Stimulated activated CD4-positive, alpha-beta T cell treated with anti-CD3 and anti-CD28 coated beads, Interleukin-2, amount 100 ng/mL, for 4 hours (primary cell): ENCODE measurements at places on chromosomes 12 and 14.

- no peak for DNase-seq
Observed at GRCh38 chr12:59873136-59873535, 277.3 kb downstream of the SLC16A7 start.

- no peak for DNase-seq
Observed at GRCh38 chr12:115423546-115423987, 739.6 kb upstream of the TBX3 start.

DNA sequence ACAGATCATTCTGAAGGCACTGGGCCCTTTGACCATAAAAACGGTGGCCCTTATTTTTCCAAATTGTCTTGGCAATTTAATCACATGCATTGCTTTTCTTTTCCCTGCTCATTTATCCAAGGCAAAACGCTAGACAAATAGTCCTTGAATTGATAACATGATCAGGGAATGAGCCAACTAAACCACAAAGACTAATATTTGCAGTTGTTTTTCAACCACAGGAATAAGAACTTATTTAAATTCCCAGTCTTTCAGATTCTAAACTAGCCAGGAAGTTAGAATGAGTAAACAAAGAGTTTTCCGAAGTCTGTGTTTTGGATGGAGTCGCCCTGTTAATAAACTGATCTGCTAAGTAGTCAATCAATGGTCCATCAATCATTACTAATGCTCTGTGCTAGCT, 14.9 kb downstream of the TBX5 start:
- DNase-seq: no peak

GRCh38 chr12:106586278-106586802, 3.5 kb downstream of the RFX4 start:
- no peak for DNase-seq

DNA sequence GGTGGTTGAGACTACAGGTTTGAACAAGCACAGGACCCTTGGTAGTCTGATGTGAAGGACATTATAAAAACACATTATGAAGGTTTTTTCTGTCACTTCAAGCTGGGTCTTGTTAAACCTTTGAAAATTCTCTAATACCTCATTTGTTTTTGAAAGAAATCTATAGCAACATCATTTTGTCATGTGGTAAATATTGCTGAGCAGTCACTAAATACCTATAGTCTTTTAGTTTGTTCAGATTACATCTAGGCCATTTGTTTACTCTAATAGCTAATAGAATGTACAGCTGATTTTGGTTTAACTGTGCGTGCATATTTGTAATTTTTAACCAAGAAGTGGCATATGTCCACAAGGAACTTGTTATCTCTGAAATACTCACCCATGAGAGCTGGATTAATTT, 2.9 kb downstream of the PPM1A start:
- no peak for DNase-seq

GRCh38 chr14:104676694-104677511, 12.5 kb upstream of the INF2 start:
- DNase-seq: no peak

DNA sequence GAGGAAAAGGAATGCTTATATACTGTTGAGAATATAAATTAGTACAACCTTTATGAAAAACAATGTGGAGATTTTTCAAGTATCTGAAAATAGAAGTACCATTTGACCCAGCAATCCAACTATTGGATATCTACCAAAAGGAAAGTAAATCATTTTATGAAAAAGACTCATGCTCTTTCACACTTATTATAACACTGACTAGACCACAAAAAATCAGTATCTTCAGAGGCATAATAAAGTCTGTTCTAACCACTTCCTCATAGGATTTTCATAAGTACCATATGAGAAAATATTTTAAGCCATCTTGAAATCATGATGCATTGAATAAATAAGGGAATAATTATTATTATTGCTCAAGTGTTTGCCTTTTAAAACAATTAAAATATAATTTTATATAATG, 90.8 kb downstream of the SLCO1B1 start:
- DNase-seq: no peak

- no peak for DNase-seq
Observed at GRCh38 chr12:130746546-130746945, 30.4 kb upstream of the RIMBP2 start.

- DNase-seq: no peak
Observed at GRCh38 chr12:11759494-11759878, 110.0 kb downstream of the ETV6 start.

- DNase-seq: no peak
Observed at GRCh38 chr12:94768398-94769046, 118.2 kb upstream of the TMCC3 start.

GRCh38 chr12:64001439-64001838, 156.9 kb downstream of the SRGAP1 start:
- DNase-seq: no peak

DNA sequence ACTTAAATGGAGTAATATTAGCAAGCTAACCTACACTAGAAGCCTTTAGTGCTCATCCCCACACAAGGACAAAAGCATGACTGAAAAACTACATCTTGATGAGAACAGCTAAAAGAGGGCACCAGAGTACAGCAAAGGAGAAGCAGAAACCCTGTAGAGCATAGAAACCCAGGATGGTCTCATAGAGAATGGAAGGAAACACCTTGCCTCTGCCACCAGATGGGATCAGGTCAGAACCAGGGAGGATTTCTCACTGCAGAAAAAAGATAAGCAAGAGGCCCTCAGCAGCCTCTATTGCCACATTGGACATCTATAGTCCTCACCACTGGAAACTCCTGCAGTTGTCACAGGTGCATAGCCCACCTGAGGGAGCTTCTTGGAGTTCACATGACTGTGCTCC, 13.6 kb upstream of the ZNF705A start:
- DNase-seq: no peak

GRCh38 chr12:5259523-5259922, 172.4 kb upstream of the NTF3 start:
- no peak for DNase-seq

DNA sequence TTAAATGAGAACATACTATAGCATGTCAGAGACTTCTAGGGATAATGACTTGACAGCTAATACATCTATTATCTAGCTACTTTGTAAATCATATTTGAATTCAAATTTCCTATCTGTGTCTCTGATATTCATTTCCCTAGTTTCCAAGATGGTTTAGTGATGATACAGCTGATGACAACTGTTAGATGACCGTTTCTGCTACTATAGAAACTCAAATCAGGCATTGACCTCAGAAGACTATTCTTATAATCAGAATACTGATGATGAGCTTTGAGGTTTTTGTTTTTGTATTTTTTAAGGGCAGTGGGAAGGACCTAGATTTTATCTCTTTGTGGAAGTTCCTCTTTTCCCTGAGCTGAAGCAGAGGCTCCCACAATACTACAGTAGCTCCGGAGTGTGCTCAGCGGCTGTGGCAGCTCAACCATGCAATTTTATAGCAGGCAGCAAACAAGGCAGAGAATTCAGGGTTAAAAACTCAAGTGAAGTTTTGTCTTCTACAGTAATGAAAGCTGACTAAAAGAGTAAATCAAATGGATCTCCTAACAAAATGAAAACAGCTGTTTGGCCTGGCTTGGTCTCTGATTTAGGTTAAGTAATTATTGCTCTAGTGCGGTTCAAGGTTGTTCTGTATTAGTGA, 145.1 kb downstream of the SLC25A21 start:
- no peak for DNase-seq

GRCh38 chr14:104306450-104307040, 168.2 kb downstream of the KIF26A start:
- no peak for DNase-seq

- no peak for DNase-seq
Observed at GRCh38 chr12:52600071-52600470, 1.2 kb downstream of the KRT72 start.

DNA sequence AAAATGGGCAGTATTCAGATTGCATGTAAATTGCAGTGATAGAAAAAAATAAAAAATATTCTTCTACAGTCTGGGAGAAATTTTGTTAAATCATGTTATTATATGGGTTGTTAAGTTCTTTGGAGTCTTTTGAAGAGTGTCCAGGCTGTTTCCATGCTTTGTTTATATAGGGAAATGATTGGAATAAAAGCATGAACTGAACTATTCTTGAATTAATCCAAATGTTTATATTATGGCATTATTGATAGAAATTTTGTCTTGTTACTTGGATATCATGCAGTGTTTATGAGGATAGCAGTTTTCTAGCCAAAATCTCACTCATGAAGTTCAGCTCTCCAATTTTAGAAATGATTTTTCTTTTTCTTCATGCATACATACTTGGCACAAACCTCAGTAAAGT, 108.2 kb upstream of the NAV3 start:
- DNase-seq: no peak

DNA sequence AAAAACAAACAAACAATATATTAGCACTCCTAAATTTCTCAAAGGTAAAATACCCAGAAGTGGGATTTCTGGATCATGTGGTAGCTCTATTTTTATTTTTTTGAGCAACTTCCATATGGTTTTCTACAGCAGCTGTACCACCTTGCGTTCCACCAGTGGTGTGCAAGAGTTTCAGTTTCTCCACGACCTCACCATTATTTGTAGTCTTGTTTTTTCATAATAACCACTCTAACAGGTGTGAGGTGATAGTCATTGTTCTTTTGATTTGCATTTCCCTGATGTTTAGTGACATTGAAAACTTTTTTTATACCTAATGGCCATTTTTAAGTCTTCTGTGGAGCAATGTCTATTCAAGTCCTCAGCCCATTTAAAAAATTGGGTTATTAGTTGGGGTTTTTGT, 127.3 kb upstream of the SLC38A2 start:
- DNase-seq: no peak

- no peak for DNase-seq
Observed at GRCh38 chr12:98224584-98225221, 290.7 kb upstream of the TMPO start.

GRCh38 chr12:47849261-47849660, 29.6 kb upstream of the HDAC7 start:
- DNase-seq: no peak

DNA sequence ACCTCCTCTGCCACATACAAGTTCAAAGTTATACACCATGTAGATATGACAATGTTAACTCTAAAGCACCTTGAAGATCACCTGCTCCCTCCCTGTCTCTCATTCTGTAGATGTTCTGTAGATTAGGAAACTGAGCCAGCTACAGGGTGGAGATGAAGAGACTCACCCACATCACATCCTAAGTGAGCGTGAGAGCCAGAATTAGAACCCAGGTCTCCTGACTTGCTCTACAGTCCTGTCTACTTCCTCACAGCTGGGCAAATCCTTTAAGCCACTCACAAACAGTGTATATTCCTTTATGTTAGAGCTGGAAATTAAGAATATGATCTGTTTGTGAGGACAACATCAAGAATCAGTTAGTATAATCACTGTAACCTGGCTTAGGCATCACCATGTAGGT, 1.8 kb downstream of the APPL2 start:
- no peak for DNase-seq

- peak; percentile 15 for DNase-seq
Observed at GRCh38 chr14:69818758-69819191, 21.7 kb upstream of the SLC10A1 start.

DNA sequence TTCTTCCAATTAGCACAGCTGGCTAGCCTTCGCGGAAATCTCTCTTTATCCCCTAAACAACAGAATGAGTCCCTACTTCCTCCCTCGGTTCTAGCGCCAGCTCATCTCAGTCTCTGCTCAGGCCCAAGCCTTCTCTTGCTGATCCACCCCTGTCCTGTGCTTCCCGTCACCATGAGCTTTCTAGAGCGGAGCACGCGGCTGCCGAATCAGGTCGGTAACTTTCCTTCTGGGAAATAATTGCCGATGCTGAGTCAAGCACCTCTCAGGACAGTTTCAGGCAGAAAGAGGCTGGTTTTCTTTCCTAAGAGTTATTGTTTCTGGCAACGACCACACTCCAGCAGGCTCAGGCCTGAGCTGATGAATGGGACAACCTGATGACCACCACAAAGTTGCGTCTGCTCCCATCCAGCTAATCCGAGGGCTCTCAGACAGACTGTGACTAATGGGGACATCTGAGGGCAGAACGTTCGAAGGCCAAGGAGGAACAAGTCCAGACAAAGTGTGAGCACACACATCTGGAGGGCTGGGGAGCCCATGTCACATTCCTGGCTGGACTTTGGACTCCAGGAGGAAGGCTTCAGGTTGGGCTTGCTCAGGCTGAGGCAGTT, 13.6 kb upstream of the GPR68 start:
- no peak for DNase-seq

DNA sequence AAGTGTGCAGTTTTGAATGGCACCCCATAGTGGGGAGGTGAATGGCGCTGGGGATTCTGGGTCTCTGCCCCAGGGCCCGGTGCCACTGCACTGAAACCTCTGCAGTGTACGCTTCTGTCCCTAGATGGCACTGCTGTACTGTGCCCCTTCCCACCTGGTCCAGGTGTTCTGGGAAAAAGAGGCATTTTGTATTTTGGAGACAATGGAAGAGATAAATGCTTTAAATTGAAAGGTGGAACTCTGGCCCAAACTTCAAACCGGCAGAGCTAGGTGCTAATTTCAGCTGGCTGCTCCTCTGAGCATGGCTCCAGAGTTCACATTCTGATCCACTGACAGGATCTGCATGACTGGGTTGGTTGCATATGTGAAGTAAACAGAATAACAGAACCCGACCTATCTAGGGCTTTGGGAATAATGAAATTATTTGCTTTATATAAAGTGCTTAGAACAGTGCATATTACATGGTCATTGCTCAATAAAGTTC, 52.2 kb downstream of the KRT80 start:
- DNase-seq: no peak

- no peak for DNase-seq
Observed at GRCh38 chr12:85466890-85467289, 186.9 kb downstream of the ALX1 start.

DNA sequence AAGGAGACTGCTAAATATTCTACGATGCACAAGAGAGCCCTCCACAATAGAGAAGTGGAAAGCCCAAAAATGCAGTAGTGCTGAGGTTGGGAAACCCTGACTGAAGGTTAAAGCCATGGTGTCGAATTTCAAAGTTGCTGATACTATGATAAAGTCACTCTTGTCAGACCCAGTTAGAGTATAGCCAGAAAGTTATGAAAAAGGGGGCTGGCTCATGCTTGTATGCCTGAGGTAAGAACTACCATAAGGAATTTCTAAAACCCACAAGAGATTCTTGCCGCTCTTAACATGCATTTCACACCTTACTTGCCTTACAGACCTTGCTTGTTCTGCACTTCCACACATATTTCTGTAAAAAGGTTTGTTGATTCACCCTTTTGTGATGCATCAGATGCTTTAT, 184.6 kb downstream of the SLC6A15 start:
- no peak for DNase-seq

GRCh38 chr12:68119724-68120211, 39.8 kb downstream of the IFNG start:
- peak; percentile 31 for DNase-seq

- no peak for DNase-seq
Observed at GRCh38 chr12:128684352-128684751, 139.4 kb downstream of the SLC15A4 start.

GRCh38 chr12:122979908-122980182, 636 bp upstream of the ARL6IP4 start:
- no peak for DNase-seq

GRCh38 chr12:75047885-75048525, 161.6 kb downstream of the KCNC2 start:
- no peak for DNase-seq

DNA sequence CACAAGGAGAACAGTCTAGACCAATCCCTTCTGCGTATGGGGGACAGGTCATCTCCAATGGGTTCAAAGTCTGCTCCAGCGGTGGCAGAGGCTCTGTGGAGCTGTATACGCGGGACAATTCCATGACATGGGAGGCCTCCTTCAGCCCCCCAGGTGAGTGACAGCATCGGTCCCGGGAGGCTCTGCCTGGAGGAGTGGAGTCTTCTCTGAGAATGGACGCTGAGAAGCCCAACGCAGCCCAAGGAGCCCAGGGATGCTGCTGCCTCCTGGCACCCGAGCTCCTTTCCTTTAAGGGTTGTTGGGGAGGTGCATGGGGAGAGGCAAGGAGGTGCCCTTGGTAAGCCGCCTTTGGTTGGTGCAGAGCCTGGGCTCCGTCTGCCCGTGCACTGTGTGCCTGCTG, 28.2 kb downstream of the ADGRD1 start:
- no peak for DNase-seq
